M059J (cell line): ENCODE measurements at places on chromosomes 4 and X. TPM values are rescaled to one million over a fixed set of nuclear protein-coding genes. Genes with fewer than 3 reads are reported as not detected.

The WAS gene
- not detected in 2 replicates for total RNA-seq

The HMGB2 gene
- 168 and 224 TPM in 2 replicates for total RNA-seq

GRCh38 chrX:36310136-36310535, 390.6 kb downstream of the CFAP47 start:
- no peak for DNase-seq

DNA sequence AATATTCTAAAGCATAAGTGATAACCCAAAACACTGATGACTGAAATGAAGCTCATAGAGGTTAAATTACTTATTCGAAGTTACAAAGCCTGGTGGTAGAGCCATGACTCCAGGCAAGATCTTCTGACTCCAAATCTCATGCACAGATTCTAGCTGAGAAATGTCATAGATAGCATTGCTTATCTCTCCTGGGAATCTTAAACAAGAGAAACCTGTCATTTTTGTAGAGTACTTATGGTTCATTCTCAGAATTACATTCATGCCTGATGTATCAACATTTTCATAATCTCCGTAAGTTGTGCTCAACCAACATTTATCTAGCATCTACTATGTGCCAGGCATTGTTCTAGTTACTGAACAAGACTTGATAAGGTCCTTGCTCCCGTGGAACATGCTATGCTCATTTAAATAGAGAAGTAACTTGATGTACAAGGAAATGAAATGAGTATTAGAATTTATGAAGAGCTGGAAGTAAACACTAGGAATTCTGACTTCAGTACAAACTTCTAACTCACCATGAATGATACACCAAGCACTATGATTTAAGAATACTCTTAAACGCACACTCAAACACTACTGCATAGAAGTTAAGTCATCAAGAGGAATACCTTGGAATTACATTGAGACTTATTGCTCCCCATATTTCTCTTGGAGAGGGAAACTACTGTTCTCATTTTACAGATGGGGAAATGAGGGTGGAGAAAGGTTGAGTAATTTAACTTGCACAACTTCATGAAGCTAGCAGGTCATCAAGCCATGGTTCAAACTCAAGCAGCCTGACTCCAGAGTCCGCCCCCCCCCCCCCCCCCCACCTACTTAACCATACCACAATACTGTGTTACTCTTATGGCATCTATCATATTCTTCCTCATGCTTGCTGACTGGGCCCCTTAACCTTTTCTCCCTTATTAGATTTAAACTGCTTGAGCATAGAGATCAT, 45.4 kb downstream of the MBNL3 start:
- no peak for DNase-seq

DNA sequence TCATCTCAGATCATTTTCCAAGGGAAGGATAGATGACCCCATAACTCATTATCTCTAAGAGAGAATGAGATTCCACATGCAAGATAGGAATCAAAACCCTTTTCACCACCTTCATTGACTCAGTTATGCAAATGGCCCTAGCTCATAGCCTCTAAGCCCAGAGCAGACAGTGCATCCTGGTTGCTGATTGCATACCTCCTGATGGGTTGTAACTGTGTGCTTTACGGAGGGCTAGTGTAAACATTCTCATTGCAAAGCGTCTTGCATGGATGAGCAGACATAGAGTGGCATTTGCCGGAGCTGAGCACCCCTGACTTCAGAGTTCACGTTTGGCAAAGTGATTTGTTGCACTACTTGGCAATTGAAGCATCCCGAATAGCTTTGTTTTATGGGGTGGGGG, 151.0 kb downstream of the VCX3A start:
- no peak for DNase-seq

- DNase-seq, result no peak
Observed at GRCh38 chr4:54783402-54784110, 125.8 kb downstream of the KIT start.

DNA sequence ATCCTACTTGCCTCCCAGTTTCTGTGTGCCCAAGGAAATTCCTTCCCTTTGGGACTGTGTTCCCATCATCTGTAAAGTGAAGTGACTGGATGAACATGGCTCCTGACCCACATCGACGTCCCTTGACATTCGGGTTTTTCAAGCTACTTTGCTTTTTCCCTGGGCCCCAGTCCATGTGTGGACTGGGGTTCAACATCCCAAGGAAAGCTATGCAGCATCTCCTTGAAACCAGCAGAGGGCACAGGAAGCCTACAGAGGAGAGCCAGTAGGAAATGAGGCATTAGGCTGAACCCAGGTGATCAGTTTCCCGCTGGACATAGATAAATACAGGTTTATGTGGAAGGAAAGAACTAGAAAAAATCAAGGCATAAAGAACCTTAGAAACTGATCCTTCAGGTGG, 145.1 kb upstream of the ARHGEF9 start:
- DNase-seq, result peak; percentile 14
